ENCODE measurements at places on chromosomes 7 and 10. TPM values are rescaled to one million over a fixed set of nuclear protein-coding genes. Genes with fewer than 3 reads are reported as not detected.
A peak's percentile ranks its signal among the peaks of the same experiment; 100 is the strongest.

GRCh38 chr7:85004402-85004801 is 182.5 kb downstream of the SEMA3D start:
- DNase-seq = no peak

DNA sequence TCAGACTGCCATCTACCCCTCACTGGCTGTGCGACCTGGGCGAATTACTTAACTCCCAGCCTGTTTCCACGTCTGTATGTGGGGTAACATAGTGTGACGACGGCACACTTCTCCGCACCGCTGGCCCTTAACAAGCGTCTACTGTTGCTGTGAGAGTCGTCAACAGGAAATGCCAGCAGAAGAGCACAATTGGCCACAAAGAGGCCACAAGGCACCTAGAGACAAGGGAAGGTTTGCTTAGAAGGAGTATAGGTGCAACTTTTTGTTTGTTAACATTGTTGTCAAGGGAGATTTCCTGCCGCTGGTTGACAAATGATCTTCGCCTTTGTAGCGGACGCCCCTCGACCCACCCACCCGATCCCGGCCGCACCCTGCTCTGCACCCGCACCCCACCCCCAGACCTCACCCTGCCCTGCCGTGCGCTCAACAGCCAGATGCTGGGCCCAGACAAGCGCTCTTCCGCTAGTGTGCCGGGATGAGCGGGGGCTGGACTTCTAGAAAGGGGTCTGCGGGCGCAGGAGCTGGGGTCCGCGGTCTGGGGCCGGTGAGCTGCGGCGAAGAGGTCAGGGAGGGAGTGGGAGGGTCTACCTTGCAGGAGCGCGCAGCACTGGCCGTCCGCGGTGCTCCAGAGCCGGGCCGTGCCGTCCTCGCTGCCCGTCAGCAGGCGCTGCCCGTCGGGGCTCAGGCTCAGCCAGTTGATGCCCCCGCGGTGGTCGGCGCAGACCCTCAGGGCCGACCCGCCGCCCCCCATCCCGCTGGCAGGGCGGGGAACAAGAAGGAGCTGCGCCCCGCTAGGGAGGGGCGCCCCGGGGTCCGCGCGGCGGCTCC is 785 bp downstream of the WDR86 start:
- peak; percentile 67 for DNase-seq

GRCh38 chr7:2312267-2312929 is 1.8 kb downstream of the SNX8 start:
- no peak for DNase-seq

DNA sequence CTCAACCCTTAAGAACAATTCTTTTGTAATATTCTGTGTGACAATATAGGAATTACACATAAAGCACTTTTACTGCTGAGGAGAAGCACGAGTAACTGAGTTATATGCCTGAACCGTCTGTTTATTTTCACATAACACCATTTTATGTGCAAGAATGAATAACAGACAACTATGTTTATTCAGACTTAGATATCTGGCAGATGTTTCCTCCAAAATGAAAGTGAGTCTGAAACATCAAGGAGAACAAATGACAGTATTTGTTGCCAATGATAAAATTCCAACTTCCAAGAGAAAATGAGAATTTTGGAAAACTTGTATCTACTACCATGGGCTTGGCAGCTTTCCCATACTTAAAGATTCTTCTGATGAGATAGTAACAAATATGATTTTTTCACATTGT is 51.4 kb downstream of the DNMBP start:
- no peak for DNase-seq

DNA sequence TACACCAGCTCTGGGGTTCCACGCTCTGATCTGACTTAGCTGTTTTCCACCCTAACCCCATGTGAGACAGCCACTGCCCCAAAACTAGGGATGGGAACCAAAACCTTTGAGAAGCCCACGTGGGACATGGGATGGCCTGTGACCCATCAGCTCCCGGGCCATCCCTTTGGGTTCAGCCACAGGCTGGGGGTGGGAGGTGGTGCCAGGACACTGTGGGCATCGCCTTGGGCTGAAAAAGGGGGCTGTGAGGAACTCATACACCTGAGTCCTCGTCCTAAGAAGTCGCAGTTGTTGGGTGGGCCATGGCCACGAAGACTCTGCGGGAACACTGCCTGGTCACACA is 379.1 kb downstream of the DNAJB6 start:
- DNase-seq = no peak

The TET1 gene
- polyA plus RNA-seq = 12.7 TPM

The OPN1SW gene
- polyA plus RNA-seq = 2.2 TPM

The BPGM gene
- polyA plus RNA-seq = 43.0 TPM

The GNAT3 gene
- polyA plus RNA-seq = not detected

The STX1A gene
- polyA plus RNA-seq = 8.0 TPM

The ARL5B gene
- 50.1 TPM for polyA plus RNA-seq

The ACTR1A gene
- polyA plus RNA-seq = 81.0 TPM
